Umbilical cord (tissue), 2 donors: ENCODE measurements at places on chromosomes 7 and 10. TPM values are rescaled to one million over a fixed set of nuclear protein-coding genes. Genes with fewer than 3 reads are reported as not detected.

The CXCL12 gene
- total RNA-seq: 10.4 TPM

The BTBD16 gene
- total RNA-seq: not detected

The OR2A12 gene
- 6.5 TPM for total RNA-seq

The CLIP2 gene
- total RNA-seq: 45.0 TPM

The ATRNL1 gene
- 222 TPM for total RNA-seq

The EPO gene
- not detected for total RNA-seq

The ZNF398 gene
- 13.5 TPM for total RNA-seq

The TRIM50 gene
- 0.48 TPM for total RNA-seq

The NDUFB8 gene
- 74.9 TPM for total RNA-seq

The BAMBI gene
- total RNA-seq: 197 TPM

The RHEB gene
- total RNA-seq: 83.8 TPM

The GDF2 gene
- total RNA-seq: 1.7 TPM

The KAZALD1 gene
- total RNA-seq: 11.8 TPM

The HMX2 gene
- not detected for total RNA-seq

The VOPP1 gene
- total RNA-seq: 25.5 TPM

The OPN4 gene
- 0.48 TPM for total RNA-seq

The AKR1C8 gene
- total RNA-seq: 2.9 TPM

The ITPRID1 gene
- total RNA-seq: 25.0 TPM

The C7orf57 gene
- 1.2 TPM for total RNA-seq

The SFRP5 gene
- total RNA-seq: 0.48 TPM
